ENCODE measurements at places on chromosomes 12 and 14.

DNA sequence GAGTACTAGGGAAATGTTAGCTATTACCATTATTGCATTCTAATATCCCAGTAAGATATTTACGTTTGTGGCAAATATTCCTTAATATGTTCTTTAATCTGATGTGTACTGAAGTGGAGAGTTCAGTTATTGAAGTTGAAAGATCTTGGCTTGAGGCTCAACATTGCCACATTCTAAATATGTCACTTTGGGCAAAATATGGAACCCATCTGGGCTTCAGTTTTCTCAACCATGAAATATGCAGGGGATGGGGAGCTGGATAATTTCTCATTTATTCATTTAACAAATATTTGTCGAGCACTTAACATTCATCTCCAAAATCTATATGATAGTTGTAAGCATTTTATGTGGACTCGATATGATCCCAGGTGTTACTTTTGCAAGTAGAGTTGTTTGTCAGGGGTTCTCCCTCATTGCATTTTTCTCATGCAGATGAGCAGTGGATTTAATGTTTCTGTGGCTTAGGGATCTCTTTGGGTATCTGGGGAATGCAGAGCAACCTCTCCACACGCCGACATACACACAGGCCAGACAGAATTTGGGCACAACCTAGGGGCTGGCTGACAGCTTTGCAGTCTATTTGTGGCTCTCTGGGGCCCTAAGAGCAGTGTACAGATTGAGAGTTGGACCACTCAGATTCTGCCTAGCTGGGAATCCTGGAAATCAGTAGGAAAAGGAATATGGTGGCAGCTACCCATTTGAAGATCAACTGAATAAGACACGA, 26.6 kb upstream of the APPL2 start:
- ATAC-seq, result no peak

DNA sequence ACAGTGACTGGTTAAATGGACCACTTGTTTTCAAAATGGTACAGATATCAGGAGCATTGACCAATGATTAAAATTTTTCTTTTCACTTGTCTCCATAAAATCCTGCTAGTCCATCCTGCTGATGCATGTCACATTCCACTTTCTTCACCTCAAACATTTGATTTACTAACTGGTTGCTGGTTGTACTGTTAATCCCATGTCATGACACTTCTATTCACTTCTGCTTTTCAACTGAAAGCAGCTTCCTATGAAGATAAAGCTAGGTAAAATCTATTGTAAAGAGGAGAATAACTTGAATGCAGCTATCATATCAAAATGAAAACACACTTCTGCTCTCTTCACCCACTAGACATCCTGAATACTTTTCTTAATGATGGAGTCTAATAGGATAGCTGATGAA, 149.6 kb upstream of the OTX2 start:
- ATAC-seq, result no peak

GRCh38 chr12:112710414-112710813, 81.1 kb upstream of the RPH3A start:
- no peak for ATAC-seq

GRCh38 chr12:105454688-105455087, 124.2 kb downstream of the C12orf75 start:
- no peak for ATAC-seq

DNA sequence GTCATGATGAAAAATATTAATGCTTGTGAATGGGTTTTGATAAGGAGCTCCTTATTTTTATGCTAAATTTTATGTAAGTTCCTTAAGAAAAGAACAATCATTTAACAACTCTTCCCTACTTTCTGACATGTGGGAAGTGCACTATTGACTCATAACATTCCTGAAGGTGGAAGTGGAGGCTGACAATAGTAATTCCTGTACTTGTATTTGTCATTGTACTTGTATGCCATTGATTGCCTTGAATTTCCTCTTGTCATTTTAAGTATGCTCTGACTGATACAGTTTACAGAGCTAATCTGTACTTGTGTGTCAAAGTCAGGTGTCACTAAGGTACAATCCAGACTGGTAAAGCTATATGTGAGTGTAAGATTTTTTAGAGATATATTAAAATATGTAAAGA, 440.0 kb downstream of the SLC16A7 start:
- no peak for ATAC-seq

DNA sequence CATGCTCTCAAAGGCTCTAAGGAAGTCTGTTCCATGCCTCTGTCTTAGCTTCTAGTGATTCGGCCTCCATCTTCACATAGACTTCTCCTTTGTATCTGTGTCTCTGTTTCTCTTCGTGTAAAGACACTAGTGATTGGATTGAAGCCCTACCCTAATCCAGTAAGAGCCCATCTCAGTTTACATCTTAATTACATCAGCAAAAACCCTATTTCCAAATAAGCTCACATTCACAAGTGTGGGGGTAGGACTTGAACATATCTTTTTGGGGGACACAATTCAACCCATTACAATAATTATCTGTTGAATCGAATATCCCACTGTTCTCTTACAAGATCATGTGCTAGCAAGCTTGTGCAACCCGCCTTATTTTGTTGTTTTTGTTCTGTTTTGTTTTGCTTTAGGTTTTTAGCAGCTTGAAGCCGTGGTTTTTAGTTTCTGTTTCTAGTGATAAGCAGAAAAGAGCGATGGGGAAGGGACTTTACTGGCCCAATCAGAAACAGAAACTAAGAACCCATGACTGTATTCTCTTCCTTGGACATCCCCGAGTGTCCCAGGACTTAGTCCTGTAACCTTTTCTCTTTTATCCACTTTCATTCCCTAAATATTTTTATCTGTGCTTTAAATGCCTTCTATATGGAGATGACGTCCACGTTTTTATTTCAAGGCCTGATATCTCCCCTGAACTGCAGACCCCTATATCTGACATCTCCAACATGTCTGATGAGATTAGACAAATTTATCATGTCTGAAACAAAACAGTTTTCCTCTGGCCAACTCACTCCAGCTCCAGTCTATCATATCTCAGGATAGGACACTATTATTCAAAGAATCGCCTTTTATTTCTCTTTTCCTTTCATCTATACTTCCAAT, 353.0 kb downstream of the CCDC91 start:
- ATAC-seq, result no peak

GRCh38 chr12:49674318-49674981, 32.8 kb downstream of the FMNL3 start:
- peak; percentile 19 for ATAC-seq

GRCh38 chr12:40054555-40055227, 51.2 kb downstream of the SLC2A13 start:
- ATAC-seq, result no peak

- ATAC-seq, result no peak
These were observed 71.0 kb upstream of the FBXO21 start for GRCh38 chr12:117261247-117261646.

DNA sequence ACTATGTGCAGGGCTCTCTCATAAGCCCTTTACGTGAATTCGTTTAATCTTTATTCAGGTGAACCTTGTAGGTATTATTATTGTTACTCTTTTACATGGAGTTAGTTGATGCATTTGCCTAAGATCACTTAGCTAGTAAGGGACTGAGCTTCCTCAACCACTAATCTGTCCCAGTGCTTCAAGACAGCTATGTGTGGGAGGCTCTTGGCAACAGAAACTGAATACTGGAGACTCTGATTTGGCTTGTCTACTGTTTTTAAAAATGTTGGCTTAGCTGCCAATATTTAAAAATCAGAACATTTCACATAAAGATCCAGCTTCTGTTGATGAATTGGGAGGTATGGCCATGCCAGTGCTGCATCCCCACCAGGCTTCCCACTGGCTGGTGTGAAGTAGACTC, 6.8 kb downstream of the KNTC1 start:
- no peak for ATAC-seq

DNA sequence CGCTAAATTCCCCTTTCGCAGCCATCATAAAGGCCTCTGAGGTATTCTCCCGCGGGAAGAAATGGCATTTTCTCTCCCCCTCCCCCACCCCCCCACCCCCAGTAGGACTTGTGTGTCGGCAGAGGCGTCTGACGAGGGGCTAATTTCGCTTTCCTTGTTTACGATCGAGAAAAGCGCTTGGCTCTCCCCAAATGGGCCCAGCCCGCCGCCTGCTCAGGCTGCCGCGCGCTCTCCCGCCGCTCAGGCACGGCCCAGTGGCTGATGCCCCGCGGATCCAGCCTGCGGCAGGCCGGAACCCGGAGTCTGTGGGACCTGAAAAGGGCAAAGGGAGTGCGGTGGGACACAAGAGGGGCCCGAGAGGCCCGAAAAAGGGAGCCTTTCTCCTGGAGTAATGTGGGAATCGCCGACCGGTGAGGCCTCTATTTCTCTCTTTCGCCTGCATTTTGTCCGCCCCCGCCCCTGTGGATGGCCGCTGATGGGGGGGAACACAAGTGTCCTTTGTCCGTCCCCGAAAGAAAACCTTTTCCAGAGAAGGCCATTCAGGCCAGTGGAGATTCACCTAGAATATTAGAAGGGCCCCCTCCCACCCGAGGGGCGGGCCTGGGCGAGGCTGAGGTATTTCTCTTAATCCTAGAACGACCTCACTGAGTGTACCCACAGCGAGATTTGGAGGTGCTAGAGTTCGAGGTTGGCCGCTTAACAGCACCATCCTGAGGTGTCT, 9.0 kb upstream of the HOXC6 start:
- ATAC-seq, result no peak

DNA sequence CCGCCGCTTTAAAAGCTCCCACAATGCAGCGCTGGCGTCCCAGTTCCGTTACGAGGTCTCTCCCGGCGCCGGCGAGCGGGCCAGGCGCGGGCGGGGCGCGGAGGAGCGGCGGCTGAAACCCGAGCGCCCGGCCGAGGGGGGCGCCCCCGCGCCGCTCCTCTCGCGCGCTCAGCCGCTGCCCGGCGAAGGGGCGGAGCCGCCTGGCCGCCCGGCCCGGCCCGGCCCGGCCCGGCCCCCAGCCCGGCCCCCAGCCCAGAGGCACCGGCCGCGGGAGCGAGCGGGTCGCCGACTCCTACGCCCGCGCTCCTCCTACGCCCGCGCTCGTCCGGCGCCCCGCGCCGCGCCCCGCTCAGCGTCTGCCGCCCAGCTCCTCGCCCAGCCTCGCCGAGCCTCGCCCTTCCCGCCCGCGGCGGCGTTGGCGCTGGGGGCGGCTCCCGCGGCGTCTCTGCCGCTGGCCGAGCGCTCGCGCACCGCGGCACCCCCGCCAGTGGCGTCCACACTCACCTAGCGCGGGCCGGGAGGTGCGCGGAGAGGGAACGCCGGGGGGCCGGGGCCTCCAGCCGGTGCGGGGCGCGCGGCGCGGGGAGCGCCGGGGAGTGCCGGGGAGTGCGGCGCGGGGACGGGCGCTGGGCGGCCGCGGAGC, at the start of gene RASSF8:
TSS of gene RASSF8 (plus strand) at position 255 of the 643 bp plus-strand sequence. CDS start 96,662 bp downstream, outside the sequence.
- ATAC-seq, result peak; percentile 42

DNA sequence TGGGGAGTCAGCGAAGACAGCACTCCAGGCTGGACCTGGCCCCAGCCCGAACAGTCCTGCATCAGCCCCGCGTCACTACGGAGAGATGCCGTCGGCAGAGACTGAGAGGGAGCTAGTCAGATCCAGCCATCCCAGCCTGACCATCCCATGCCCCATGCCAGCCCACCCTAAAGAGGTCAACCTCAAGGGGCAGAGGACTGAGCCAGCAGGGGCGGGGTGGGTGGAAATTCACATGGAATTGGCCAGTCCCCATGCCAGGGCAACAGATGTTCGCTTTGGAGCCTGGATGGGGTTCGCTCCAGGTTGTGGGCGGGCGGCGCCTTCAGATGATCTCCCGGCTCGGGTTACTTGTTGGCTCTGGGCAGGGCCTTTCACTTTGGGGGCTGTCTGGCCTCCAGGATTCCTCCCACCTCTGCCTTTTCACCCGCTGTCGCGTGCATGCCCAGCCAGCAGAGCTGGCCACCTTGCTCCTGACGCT, 154.3 kb downstream of the TSPAN9 start:
- ATAC-seq, result no peak

DNA sequence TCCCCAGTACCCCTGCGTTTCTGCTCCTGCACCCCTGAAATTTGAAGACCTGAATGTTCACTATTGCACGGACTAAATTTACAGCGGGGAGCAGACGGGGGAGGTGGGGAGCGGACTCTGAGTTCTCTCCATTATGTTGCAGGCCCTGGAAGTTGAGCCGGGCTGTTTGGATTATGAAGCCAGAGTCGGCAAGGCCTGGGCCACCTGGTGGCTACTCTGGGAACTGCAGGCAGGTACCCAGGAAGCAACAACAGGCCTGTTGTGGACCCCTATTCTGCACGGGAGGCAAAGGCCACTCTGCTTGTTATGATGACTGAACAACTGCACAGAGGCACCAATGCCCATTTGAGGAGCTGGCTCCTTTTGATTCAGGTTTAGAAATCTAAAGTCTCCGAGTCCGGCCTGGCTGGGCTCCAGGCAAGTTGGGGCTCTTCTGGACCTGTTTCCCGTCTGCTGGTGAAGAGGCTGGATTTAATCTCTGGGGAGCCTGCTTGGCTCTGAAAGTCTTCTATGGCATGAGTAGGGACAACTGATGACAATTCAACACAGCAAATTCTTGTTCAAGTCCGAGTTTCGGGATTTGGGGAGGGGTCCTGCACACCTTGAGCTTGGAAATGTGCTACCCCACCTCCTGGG, 34.1 kb upstream of the FAM181A start:
- ATAC-seq, result no peak

- ATAC-seq, result no peak
These were observed 175.8 kb upstream of the PLXNC1 start for GRCh38 chr12:93972411-93973208.

GRCh38 chr12:65372574-65372973, 94.1 kb downstream of the MSRB3 start:
- no peak for ATAC-seq

GRCh38 chr14:91872011-91872501, 4.7 kb upstream of the TC2N start:
- ATAC-seq, result peak; percentile 30

GRCh38 chr12:53200458-53201176, 6.4 kb downstream of the ITGB7 start:
- ATAC-seq, result peak; percentile 39

DNA sequence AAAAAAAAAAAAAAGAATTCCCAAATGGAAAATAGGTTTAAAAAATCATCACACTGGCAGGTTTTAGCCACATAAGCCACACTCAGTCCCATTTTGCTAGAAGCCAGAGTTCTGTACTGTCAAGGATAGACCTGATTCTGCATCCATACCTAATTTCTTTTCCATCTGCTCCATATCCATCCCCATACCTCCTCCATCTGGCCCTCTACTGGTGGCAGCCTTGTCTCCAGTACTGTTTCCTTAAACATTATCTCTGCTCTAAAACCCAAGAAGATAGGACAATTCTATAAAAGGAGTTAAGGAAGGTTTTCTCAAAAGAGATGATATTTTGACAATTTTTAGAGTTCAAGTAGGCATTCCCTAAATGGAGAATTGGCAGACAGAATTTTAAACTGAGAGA, 26.0 kb upstream of the RXYLT1 start:
- no peak for ATAC-seq

Data from activated CD4-positive, CD25-positive, alpha-beta regulatory T cell treated with anti-CD3 and anti-CD28 coated beads, Interleukin-2, amount 50 U/mL, for 24 hours (primary cell).